ENCODE measurements at places on chromosomes 1 and 21. TPM values are rescaled to one million over a fixed set of nuclear protein-coding genes. Genes with fewer than 3 reads are reported as not detected.

SPSB1 gene
- total RNA-seq: 7.1 TPM

S100A7 gene
- not detected for total RNA-seq

CYP4A11 gene
- not detected for total RNA-seq

RSPO1 gene
- total RNA-seq: not detected

C4BPA gene
- total RNA-seq: not detected

PCP4 gene
- not detected for total RNA-seq

Measured in activated T-helper 2 cell treated with anti-CD3 and anti-CD28 coated beads, Interferon-gamma antibody, Interleukin-2, Interleukin-4, amounts not matched to agents 10 μg/mL and 5 μg/mL and 100 μg/mL, durations not matched to agents 14 hours and 24 hours and 36 hours (primary cell).